Fibroblast of lung (primary cell): ENCODE measurements at places on chromosomes 1 and 21. TPM values are rescaled to one million over a fixed set of nuclear protein-coding genes. Genes with fewer than 3 reads are reported as not detected.

The WNT9A gene
- 1.0 and 5.3 TPM in 2 replicates for total RNA-seq

- H3K4me3 ChIP-seq = no peak overlapping the region
- peaks cover 4% of the 10 kb centered on the region for H3K4me1 ChIP-seq
- no peaks in the 10 kb centered on the region for H3K27me3 ChIP-seq
- H3K36me3 ChIP-seq = no peaks in the 10 kb centered on the region
These were observed 9.8 kb downstream of the PPP2R5A start for GRCh38 chr1:212294983-212295382.

The MPL gene
- not detected in 2 replicates for total RNA-seq

The LCE1D gene
- total RNA-seq = not detected in 2 replicates

DNA sequence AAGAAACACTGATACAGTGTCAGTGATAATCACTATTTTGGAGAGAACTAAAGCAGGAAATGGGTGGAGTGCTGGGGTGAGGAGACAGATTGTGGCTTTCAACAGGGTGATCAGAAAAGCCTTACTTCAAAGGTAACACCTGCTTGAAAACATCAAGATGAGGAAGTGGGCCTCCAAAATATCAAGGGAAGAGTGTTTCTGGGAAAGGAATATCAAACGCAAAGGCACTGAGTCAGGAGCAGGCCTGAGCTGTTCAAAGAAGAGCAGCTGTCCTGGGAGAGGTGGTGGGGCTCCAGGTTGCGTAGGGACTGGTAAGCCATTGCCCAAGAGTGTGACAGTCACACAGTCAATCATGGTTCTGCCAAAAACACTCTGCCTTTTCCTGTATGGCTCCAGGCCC, 47.1 kb upstream of the ATP1A1 start:
- no peaks in the 10 kb centered on the region for H3K36me3 ChIP-seq
- no peak overlapping the region for H3K4me3 ChIP-seq

- no peaks in the 10 kb centered on the region for H3K27me3 ChIP-seq
- H3K27ac ChIP-seq = no peak overlapping the region
- H3K36me3 ChIP-seq = no peaks in the 10 kb centered on the region
- no peaks in the 10 kb centered on the region for H3K4me1 ChIP-seq
- no peak overlapping the region for H3K4me3 ChIP-seq
- no peak for DNase-seq
These were observed 53.0 kb downstream of the OLFML2B start for GRCh38 chr1:161970633-161971032.

- no peak overlapping the region for H3K4me3 ChIP-seq
- no peaks in the 10 kb centered on the region for H3K36me3 ChIP-seq
- H3K27ac ChIP-seq = no peak overlapping the region
- no peak for DNase-seq
- no peaks in the 10 kb centered on the region for H3K27me3 ChIP-seq
These were observed 26.6 kb downstream of the CRYAA start for GRCh38 chr21:43195121-43196021.

The MATN1 gene
- total RNA-seq = 0.26 TPM in 1 of 2 replicates, not detected in the other

GRCh38 chr1:2415801-2416208, 3.4 kb upstream of the PEX10 start:
- no peaks in the 10 kb centered on the region for H3K27me3 ChIP-seq
- peaks cover 6% of the 10 kb centered on the region for H3K4me1 ChIP-seq
- no peak for DNase-seq
- no peak overlapping the region for H3K27ac ChIP-seq

- H3K4me3 ChIP-seq = no peak overlapping the region
- DNase-seq = no peak
- no peak overlapping the region for H3K27ac ChIP-seq
These were observed 29.6 kb upstream of the C1orf105 start for GRCh38 chr1:172390683-172391551.

The NTNG1 gene
- 4.4 and 8.6 TPM in 2 replicates for total RNA-seq

DNA sequence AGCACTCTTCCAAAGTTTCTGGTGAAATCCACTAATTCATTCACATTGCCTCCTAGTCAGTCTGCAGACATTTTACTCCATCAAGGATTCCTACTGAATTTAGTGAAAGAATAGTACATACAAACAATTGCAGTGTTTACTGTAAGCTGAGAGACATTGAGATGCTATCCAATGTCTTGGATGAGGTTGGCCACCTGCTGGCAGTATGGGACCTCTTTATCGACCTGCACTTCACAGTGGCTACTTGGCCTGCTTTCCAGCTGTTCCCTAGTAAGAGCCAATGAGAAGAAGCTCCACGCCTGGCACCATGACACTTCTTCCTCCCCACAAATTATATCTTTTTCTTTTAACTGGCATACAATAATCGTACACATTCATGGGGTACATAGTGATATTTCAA, 51.5 kb upstream of the LRIF1 start:
- no peaks in the 10 kb centered on the region for H3K27me3 ChIP-seq
- no peak for DNase-seq
- no peak overlapping the region for H3K4me3 ChIP-seq
- H3K27ac ChIP-seq = no peak overlapping the region
- H3K36me3 ChIP-seq = no peaks in the 10 kb centered on the region

- peak overlapping the region; percentile 96 for H3K4me3 ChIP-seq
- DNase-seq = no peak
- H3K4me1 ChIP-seq = peaks cover 2% of the 10 kb centered on the region
- peaks cover 9% of the 10 kb centered on the region for H3K36me3 ChIP-seq
- peak overlapping the region; percentile 89 for H3K27ac ChIP-seq
These were observed 464 bp downstream of the PARK7 start for GRCh38 chr1:7962014-7962335.

The IL19 gene
- total RNA-seq = not detected in 2 replicates

- H3K4me1 ChIP-seq = peaks cover 2% of the 10 kb centered on the region
- peak; percentile 8 for DNase-seq
- no peaks in the 10 kb centered on the region for H3K27me3 ChIP-seq
- H3K36me3 ChIP-seq = no peaks in the 10 kb centered on the region
- no peak overlapping the region for H3K27ac ChIP-seq
These were observed 32.1 kb upstream of the ADORA3 start for GRCh38 chr1:111535256-111536191.

The ADAM30 gene
- total RNA-seq = not detected in 2 replicates

The CFHR5 gene
- not detected in 2 replicates for total RNA-seq

The MASP2 gene
- not detected in 2 replicates for total RNA-seq

DNA sequence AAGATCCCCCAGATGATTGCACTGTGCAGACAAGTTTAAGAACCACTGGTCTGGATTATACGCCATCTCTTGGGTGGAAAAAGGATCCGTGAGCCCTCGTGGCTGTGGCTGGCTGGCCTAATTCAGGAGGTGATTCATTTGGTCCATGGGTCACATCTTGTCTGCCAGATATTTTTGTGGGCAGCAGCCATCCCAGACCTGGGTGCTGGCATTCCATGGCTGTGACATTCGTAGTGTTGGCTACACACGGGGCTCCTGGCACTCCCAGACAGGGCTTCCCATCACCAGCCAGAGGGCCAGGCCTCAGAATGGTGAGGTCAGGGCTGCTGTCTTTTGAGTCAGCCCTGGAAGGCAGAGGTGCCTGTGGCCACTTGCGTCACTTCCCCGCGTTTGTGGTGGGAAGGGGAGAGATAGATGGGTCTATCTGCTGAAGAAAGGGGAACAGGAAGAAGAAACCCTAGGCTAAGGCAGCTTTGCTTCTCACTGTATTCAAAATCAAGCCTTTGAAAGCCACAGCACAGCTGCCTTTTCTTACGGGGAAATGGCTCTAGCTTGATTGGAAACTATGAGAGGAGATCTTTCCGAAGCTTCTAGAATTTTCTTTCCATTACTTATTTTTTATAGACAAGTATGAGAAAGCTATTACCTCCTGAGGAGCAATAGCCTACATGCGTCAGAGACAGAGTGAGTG, 32.4 kb downstream of the EIF2D start:
- no peaks in the 10 kb centered on the region for H3K4me1 ChIP-seq
- no peak overlapping the region for H3K4me3 ChIP-seq
- DNase-seq = peak; percentile 86
- H3K36me3 ChIP-seq = no peaks in the 10 kb centered on the region
- H3K27me3 ChIP-seq = no peaks in the 10 kb centered on the region
- H3K27ac ChIP-seq = no peak overlapping the region
